ENCODE measurements at places on chromosomes 7 and 10.

DNA sequence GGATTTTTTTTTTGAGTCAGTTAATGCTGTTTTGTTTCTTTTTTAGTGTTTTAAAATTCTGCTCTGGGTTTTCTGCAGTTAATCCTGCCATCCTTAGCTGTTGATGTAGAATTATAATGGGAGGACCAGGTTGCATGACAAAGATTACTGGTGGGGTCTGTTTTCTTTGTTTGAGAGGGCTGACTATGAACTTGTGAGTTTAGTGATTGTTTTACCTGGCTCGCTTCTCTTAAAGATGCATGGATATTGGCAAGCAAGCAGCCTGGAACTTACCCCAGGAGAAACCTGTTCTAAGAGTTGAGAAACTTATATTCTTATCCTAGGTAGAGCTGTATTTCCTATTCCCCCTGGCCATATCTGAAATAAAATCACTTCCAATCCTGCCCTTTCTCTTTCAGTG lies 727.8 kb downstream of the GRM8 start:
- no peak for DNase-seq

DNA sequence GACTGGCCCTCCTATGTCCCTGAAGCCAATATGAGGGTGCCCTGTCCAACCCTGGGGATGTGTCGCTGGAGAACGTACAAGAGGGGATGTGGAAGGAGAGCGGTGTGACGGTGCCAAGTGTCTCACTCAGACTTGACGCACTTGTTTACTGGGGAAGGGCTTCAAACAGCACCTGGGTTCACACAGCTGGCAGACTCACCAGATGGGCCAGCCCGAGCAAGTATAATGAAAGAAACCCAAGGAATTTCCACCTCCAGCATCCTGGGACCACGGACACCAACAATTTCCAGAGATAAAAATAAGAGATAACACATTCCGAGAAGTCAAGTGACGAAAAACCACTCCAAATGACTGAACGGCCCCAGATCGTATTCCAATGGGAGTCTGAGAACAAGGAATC lies 5.3 kb downstream of the ATP5MF start:
- no peak for DNase-seq

DNA sequence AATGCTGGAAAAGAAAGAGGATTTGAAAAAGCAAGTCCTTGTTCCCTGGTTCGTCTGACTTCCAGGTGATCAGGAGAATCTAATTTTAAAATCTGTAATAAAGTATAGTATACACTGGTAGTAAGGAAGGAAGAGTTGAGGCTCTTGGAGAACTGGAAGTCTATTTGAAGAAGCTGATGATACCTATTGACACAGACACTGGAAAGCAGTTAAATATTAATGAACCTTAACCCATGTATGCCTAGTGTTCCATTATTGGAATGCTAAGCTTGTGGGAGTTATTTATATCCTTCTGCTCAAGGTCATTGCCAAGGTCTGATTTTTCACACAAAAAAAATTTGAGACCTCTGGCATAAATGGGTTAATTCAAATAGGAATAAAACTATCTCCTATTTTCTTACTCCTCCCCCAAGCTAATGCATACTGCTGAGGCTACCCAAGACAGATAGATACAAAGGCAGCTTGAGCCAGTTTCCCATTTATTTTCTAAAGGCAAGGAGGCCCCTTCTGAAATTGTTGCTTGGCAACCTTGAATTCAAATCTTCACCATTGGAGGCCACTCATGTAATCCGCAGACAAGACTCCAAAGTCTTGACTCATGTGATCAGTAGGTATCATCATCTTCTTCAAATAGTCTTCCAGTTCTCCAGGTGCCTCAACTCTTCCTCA lies 110.2 kb downstream of the FZD1 start:
- no peak for DNase-seq

DNA sequence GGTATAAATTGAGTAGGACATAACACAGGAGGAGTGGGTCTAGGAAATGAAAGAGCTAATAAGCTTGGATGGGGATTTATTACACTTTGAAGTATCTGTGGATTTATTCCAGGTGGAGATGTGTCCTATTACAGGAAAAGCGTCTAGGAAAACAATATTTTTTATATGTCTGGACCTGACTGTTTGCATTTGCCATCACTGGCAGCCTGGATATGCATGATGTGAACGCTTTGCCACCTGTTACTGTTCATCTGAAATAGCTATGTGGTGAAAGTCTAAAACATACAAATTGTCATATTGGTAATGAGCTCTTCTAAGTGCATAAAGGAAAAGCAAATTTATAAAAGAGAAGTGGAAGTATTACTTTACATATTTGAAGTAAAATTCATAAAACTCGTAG lies 31.6 kb upstream of the AGMO start:
- no peak for DNase-seq

DNA sequence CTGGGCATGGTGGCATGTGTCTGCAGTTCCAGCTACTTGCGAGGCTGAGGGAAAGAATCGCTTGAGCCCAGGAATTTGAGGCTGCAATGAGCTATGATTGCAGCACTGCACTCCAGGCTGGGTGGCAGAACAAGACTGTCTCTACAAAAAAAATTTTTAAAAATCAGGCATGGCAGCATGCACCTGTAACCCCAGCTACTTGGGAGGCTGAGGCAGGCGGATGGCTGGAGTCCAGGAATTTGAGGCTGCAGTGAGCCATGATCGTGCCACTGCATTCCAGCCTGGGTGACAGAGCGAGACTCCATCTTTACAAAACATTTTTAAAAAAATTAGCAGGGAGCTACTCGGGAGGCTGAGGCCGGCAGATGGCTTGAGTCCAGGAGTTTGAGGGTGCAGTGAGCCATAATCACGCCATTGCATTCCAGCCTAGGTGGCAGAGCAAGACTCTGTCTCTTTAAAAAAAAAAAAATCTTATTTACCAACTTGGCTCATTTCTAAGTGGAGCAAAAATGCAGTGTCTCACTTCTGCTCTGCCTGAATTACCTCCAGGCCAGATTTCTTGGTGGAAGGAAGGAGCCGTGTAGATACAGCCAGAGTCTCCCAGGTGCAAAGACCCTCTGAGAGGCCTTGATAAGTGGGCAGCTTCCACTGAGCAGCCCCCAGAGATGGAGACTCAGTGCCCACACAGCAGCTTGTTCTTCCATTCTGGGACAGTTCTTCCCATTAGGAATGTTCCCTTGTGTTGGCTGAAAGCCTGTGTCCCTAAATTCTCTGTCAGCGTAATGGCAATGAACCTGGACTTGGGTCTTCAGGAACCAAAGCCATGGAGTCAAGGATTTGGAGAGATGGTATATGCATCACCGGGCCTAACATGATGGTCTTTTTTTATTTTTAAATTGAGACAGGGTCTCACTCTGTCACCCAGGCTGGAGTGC lies 30.0 kb downstream of the GTF2IRD1 start:
- DNase-seq: no peak

DNA sequence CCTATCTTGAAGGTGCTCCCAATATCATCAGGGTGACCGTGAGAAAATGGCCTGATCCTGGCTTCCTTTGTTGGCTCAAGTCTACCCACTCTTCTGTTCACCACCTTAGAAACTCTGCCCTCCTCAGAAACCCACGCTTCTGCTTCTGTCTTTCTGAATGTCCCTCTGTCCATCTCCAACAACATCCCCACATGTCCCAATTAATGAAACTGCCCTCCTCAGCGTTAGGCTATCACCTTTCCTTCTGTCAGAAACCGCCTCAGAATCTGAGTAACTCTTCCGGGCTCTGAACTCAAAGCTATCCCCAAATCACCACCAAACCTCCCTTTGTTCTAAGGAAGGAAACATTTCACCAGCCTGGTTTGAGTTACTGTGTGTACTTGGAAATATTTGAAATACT lies 315.8 kb upstream of the ZNF32 start:
- DNase-seq: no peak

GRCh38 chr10:71603150-71603549 lies 116.4 kb downstream of the C10orf105 start:
- DNase-seq: no peak

- DNase-seq: no peak
These were observed 61.7 kb downstream of the AUTS2 start for GRCh38 chr7:69659983-69660382.

- DNase-seq: no peak
These were observed 8.2 kb upstream of the DDIT4 start for GRCh38 chr10:72265508-72265907.

DNA sequence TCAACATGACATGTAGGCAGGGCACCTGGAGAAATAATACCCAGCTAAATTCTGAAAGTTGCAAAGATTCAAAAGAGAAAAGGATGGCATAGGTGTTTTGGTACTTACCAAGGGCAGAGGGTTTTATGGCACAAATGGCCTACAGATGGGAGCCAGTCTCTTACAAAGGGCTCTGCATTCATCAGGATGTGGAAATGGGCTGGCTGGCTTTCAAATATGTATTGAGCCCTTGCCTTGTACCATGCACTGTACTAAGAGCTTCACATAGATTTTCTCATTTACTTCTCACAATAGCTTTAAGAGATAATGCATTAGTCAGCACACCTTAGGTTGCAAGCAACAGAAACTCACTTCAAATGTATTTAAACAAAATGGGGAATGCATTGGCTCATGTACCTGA lies 327.1 kb downstream of the BICC1 start:
- DNase-seq: no peak

GRCh38 chr7:145382762-145383161 lies 546.9 kb upstream of the TPK1 start:
- no peak for DNase-seq

DNA sequence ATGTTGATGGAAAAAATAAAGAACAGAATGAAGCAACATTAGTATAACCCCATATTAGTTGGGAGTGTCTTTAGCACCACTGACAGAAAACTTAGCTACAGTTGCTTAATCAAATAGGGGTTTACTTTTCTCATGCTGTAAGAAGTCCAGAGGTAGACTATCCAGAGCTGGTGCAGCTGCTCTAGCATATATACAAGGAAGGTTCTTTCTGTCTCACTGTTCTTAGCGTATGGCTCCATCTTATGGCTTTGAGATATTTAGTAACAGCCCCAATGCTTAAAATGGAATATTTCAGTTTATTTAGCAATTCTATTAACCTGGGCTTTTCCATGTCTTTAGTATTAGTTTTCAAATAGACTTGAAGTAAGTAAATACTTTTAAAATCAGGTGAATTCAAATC lies 15.2 kb upstream of the WNT2 start:
- no peak for DNase-seq

Data from CD4-positive, alpha-beta T cell treated with Interleukin-12 subunit alpha and Interleukin-12 subunit beta, for 1 hour (primary cell).